Activated naive CD8-positive, alpha-beta T cell treated with anti-CD3 and anti-CD28 coated beads, Interleukin-2, amount 10 ng/mL, durations not matched to agents 7 days and 5 days (primary cell): ENCODE measurements at places on chromosomes 1 and 21.

- H3K36me3 ChIP-seq: no peaks in the 10 kb centered on the region
- no peak overlapping the region for H3K27ac ChIP-seq
- H3K4me3 ChIP-seq: peak overlapping the region; percentile 33
Observed at GRCh38 chr1:31790140-31790539, 25.7 kb downstream of the SPOCD1 start.

- no peak overlapping the region for H3K4me3 ChIP-seq
- H3K27me3 ChIP-seq: peaks cover 45% of the 10 kb centered on the region
- no peaks in the 10 kb centered on the region for H3K4me1 ChIP-seq
- H3K36me3 ChIP-seq: peaks cover 2% of the 10 kb centered on the region
Observed at GRCh38 chr1:165616054-165616612, 14.9 kb upstream of the MGST3 start.

DNA sequence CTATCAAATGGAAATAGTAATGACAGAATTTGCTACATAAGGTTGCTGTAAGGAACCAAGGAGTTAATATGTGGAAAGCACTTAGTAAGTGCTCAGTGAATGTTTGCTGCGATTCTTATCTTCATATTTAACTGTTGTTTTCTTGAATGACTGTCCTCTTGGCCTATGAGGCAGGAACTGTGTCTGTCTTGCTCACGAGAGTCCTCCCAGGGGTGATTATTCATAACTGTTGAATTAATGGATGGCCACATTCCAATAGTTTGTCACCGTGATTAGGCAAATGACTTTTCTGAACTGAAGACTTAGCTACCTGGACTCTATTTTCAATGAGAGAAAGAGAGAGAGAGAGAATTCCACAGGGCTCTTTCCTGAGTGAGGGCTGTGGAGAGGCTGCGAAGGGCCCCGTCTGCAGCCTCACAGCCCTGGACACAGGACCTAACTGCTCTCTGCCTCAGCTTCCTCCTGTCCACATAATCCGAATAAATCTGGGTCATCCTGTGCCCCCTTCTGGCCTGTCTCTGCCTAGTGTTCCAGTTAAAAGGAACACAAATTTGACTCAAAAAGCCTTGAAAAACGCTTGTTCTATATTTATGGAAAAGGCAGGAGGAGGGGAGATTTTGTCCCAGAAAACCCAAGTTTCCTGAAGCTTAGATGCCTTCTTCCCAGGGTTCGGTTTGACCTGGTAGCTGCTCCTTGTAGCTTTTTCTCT lies 8.5 kb downstream of the EDN2 start:
- H3K4me3 ChIP-seq: no peak overlapping the region
- H3K27me3 ChIP-seq: peaks cover 4% of the 10 kb centered on the region
- no peak for DNase-seq
- H3K27ac ChIP-seq: no peak overlapping the region
- no peaks in the 10 kb centered on the region for H3K36me3 ChIP-seq
- peaks cover 2% of the 10 kb centered on the region for H3K4me1 ChIP-seq

DNA sequence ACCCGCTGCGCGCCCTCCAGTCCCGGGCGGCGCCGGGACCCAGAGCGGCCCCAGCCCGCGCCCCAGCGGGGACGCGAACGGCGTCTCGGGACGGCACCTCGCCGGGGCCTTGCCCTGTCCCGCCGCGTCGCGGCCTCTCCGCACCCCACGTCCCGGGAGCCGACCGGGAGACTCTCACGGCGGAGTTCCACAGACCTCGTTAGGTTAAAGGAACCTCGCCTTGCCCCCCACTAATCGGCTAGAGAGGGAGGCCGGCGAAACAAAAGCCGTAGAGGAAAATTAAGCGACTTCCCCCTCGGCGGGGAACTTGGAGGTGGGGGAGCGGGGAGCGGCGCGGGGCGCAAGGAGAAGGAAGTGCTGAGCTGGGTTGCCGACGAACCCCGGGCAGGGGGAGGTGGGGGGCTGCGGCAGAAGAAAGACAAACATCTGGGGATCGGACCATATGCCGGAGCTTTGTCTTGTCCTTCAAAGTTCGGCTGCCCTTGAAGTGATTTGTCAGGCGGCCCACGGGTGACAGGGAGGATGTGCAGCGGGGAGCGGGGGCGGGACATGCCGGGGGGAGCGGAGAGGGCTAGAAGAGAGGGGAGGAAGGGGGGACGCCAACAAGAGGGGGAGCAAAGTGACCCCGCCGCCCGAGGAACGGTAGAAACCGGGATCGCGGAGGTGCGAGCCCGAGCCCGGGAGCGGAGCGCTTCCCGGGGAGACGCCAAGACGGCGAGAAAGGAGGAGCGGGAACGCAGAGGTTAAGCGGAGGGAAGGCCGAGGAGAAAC lies 120.0 kb upstream of the RRP15 start:
- H3K36me3 ChIP-seq: no peaks in the 10 kb centered on the region
- H3K4me3 ChIP-seq: peak overlapping the region; percentile 61
- H3K27me3 ChIP-seq: peaks cover 47% of the 10 kb centered on the region
- no peak overlapping the region for H3K27ac ChIP-seq
- H3K4me1 ChIP-seq: peaks cover 11% of the 10 kb centered on the region
- DNase-seq: peak; percentile 40

- no peaks in the 10 kb centered on the region for H3K27me3 ChIP-seq
- H3K27ac ChIP-seq: no peak overlapping the region
- H3K36me3 ChIP-seq: no peaks in the 10 kb centered on the region
- DNase-seq: no peak
Observed at GRCh38 chr1:197320991-197321531, 53.0 kb downstream of the CRB1 start.

- H3K4me1 ChIP-seq: peaks cover 21% of the 10 kb centered on the region
- no peak overlapping the region for H3K27ac ChIP-seq
- H3K4me3 ChIP-seq: no peak overlapping the region
Observed at GRCh38 chr1:167077128-167077867, 12.9 kb downstream of the GPA33 start.

- no peak overlapping the region for H3K27ac ChIP-seq
- H3K27me3 ChIP-seq: peaks cover 29% of the 10 kb centered on the region
- H3K36me3 ChIP-seq: no peaks in the 10 kb centered on the region
- no peak for DNase-seq
- H3K4me3 ChIP-seq: no peak overlapping the region
Observed at GRCh38 chr1:165451691-165452090, 6.8 kb upstream of the RXRG start.

GRCh38 chr1:17207966-17208418 lies 3.1 kb downstream of the PADI1 start:
- peaks cover 48% of the 10 kb centered on the region for H3K27me3 ChIP-seq
- peak overlapping the region; percentile 68 for H3K4me3 ChIP-seq
- no peaks in the 10 kb centered on the region for H3K36me3 ChIP-seq
- peak overlapping the region; percentile 91 for H3K27ac ChIP-seq
- peak; percentile 58 for DNase-seq

GRCh38 chr1:222781251-222781650 lies 33.6 kb upstream of the DISP1 start:
- H3K36me3 ChIP-seq: no peaks in the 10 kb centered on the region
- H3K4me3 ChIP-seq: no peak overlapping the region
- DNase-seq: no peak
- no peak overlapping the region for H3K27ac ChIP-seq

DNA sequence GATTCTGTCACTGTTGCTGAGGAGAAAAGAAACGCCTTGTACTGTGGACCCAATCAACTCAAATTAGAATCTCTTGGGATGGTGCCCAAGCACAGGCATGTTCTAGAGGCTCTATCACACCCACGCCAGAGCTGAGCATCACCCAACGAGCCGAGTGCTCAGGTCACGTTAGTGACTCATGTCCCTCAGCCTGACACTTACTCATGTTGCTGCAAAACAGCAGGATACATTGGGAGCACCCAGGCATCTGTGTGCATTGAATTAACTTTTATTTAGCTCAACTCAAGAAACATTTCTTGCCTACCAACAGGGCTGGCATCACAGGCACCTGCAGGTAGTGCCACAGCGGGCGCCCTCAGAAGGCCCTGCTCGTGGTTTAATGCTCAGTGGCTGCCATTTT lies 149.8 kb downstream of the ETS2 start:
- peaks cover 16% of the 10 kb centered on the region for H3K4me1 ChIP-seq
- no peak overlapping the region for H3K4me3 ChIP-seq
- H3K27ac ChIP-seq: no peak overlapping the region
- peaks cover 5% of the 10 kb centered on the region for H3K27me3 ChIP-seq

GRCh38 chr1:59523745-59524450 lies 227.0 kb downstream of the FGGY start:
- H3K4me3 ChIP-seq: no peak overlapping the region
- no peak for DNase-seq
- no peaks in the 10 kb centered on the region for H3K27me3 ChIP-seq
- H3K36me3 ChIP-seq: no peaks in the 10 kb centered on the region

- H3K36me3 ChIP-seq: peaks cover 2% of the 10 kb centered on the region
- peak overlapping the region; percentile 72 for H3K4me3 ChIP-seq
- H3K4me1 ChIP-seq: peaks cover 32% of the 10 kb centered on the region
Observed at GRCh38 chr1:155191904-155192303, 15.8 kb downstream of the THBS3 start.

- no peak overlapping the region for H3K4me3 ChIP-seq
- H3K27ac ChIP-seq: no peak overlapping the region
- H3K36me3 ChIP-seq: no peaks in the 10 kb centered on the region
- H3K27me3 ChIP-seq: no peaks in the 10 kb centered on the region
Observed at GRCh38 chr1:94901841-94902240, 25.1 kb downstream of the CNN3 start.

GRCh38 chr1:84598846-84599741 lies 24.9 kb upstream of the CTBS start:
- H3K27ac ChIP-seq: no peak overlapping the region
- H3K36me3 ChIP-seq: peaks cover 2% of the 10 kb centered on the region
- H3K4me1 ChIP-seq: no peaks in the 10 kb centered on the region
- no peaks in the 10 kb centered on the region for H3K27me3 ChIP-seq
- no peak overlapping the region for H3K4me3 ChIP-seq

- no peaks in the 10 kb centered on the region for H3K27me3 ChIP-seq
- no peak overlapping the region for H3K27ac ChIP-seq
- DNase-seq: no peak
- no peak overlapping the region for H3K4me3 ChIP-seq
Observed at GRCh38 chr1:244583358-244583982, 69.5 kb upstream of the DESI2 start.

DNA sequence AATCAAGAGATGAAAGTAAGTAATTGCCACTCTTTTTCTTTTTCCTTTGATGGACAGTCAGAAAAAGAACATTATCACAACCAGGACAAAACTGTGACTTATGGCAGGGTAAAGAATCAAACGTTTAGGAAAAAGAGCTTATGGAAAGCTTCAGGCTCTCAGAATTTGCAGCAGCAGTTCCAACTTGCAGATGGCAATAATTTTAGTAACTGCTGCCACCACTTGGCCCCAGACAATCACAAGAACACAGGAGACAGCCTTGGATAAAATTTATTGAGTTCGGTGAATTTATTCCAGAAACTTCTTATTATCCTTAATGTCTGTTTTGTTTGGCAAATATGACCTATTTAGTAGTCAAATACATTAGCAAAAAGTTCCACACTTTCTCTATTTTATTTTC lies 804.4 kb downstream of the BRINP3 start:
- no peaks in the 10 kb centered on the region for H3K4me1 ChIP-seq
- H3K36me3 ChIP-seq: no peaks in the 10 kb centered on the region
- no peak overlapping the region for H3K4me3 ChIP-seq
- H3K27ac ChIP-seq: no peak overlapping the region
- no peak for DNase-seq

DNA sequence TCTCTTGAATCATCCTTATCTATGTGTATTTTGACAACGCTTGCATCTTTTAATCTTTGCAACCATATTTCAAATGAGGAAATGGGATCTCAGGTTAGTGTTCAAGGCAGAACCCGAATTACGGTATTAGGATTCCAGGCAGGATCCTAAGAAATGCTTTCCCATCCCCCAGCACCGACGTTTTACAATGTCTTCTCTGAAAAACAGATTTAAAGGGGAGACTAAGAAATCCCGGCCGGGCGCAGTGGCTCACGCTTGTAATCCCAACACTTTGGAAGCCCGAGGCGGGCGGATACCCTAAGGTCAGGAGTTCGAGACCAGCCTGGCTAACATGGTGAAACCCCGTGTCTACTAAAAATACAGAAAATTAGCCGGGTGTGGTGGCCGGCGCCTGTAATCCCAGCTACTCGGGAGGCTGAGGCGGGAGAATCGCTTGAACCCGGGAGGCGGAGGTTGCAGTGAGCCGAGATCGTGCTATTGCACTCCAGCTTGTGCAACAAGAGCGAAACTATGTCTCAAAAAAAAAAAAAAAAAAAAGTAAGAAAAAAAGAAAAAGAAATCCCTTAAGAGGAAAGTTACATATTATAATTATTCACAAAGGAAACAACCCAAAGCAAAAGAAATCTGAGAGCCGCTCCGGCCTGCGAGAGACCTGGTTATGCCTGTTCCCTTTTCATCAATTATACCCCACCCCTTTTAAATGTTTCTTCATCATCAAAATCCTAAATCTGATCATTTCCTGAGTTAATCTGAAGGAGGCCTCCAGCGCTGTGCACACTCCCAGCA lies 801 bp upstream of the GORAB start:
- H3K4me3 ChIP-seq: no peak overlapping the region
- H3K27me3 ChIP-seq: peaks cover 17% of the 10 kb centered on the region
- peaks cover 11% of the 10 kb centered on the region for H3K4me1 ChIP-seq
- H3K36me3 ChIP-seq: peaks cover under 1% of the 10 kb centered on the region

DNA sequence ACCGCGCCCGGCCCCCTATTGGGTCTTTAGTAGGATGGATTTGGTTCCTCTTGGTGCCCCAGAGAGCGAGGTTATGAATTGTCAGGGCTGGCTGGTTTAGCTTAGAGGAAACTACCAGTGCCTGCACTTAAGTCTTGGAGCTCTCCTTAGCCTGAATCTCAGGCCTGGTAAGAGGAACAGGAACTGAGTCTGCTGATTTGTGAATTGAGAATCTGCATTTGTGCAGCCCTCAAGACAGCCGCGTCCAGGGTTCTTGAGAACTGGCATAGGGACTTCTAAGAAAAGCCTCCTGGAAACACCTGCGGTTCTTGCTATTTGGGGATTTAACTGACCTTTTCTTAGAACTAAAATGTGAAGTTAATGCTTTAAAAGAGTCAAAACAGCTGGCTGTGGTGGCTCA lies 1.7 kb downstream of the NECAP2 start:
- DNase-seq: no peak

DNA sequence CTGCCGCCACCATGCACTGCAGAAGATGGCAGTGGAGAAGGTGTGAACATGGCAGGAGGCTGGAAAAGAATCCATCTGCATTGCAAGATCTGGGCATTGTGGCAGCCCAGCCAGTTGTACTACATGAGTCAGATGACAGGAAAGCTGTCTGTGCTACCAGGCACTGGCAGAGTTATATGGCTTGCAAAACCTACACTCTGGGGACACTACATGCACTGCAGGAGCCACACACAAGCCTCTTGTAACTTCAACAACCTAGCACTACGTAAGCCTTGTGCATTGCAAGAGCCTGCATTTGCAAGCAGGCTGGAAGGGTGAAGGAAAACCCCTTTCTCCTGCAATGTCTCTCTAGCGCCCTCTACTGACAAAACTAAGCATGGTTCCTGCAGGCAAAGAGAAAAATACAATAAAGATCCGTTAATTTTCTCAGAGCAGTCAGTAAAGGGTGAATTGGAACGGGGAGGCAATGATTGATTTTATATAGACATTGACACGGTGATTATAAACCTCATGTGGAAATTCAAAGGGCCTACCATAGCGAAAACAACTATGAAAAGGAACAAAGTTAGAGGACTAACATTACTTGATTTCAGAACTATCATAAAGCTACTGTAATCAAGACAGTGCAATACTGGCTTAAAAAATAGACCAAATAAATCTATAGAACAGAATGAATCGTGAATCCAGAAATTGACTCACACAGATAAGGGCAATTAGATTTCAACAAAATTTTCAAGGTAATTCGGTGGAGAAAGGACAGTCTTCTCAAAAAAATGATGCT lies 26.2 kb upstream of the DYNLT5 start:
- H3K4me1 ChIP-seq: peaks cover 9% of the 10 kb centered on the region
- H3K27ac ChIP-seq: no peak overlapping the region
- H3K27me3 ChIP-seq: peaks cover 22% of the 10 kb centered on the region
- H3K4me3 ChIP-seq: no peak overlapping the region
